Iris pigment epithelial cell (primary cell): ENCODE measurements at places on chromosomes 2 and 18.

- DNase-seq, result no peak
These were observed 91.5 kb upstream of the PARD3B start for GRCh38 chr2:204453730-204454167.

- DNase-seq, result no peak
These were observed 37.8 kb downstream of the FIGN start for GRCh38 chr2:163697846-163698637.

- no peak for DNase-seq
These were observed 4.4 kb downstream of the FBLN7 start for GRCh38 chr2:112142525-112143078.

DNA sequence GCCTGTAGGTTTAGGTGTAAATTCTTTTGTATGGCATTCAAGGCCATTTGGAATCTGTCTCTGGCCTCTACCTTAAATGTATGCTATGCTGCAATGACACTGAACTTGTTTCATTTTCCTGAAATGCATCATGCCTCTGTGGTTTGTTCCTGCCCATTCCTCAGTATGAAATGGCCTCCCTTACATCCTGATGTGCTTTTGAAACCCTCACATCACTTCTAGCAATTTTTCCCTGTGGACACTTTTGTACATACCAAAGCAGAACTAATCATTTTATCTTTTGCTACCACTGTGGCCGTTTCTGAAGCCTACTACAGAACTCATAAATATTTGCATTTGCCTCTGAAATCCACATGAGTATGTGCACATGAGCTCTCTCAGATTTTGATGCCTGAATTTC lies 557.2 kb downstream of the ERBB4 start:
- peak; percentile 3 for DNase-seq

DNA sequence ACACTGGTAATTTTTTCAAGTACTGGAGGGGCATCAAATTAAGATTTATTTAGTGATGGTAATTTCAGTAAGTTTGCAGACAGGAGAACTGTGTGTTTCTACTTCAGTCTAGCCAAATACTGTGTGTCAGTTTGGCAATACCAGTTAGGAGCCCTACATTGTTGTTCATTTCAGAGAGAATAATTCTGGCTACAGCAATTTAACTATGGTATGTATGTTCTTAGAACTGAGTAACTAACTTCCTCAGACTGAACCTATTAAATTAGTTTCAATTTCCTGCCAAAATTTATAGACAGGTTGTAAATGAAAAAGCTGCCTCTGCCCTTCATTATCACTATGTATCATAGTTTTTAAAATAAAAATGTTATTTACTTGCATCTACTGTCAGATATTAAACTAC lies 332.4 kb downstream of the PARD3B start:
- no peak for DNase-seq

GRCh38 chr2:128754246-128754724 lies 435.6 kb upstream of the HS6ST1 start:
- DNase-seq, result peak; percentile 67

- DNase-seq, result no peak
These were observed 14.9 kb upstream of the MC5R start for GRCh38 chr18:13809043-13809430.

DNA sequence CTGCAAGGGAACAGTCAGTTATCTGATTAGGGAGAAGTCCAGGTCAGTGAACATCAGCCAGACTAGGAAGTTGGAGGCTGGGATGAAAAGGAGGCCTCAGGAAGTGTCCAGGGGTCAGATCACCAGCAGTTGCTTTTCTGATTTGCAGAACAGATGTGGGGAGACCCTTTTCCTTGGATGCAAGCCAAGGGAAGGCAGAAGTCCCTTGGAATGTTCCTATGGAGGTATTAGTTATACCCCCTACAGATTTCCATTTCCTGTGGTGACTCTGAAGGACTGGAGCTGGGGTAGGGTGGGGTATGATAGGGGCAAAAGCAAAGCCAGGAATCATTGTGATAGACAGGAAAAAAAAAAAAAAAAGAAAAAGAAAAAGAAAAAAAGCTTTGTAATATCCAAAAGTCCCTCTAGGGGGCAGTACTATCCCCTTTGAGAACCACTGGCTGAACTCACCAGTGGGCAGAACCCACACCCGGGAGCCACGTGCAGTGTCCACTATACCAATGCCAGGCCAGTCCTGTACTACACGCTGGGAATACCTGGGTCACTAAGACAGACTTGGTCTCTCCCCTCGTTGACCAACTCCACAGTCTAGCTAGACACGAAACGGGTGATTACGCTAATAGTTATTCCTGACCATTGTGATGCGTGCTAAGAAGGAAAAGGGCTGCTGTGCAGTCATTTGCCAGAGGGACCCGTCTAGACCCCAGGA lies 7.4 kb downstream of the DYSF start:
- no peak for DNase-seq

DNA sequence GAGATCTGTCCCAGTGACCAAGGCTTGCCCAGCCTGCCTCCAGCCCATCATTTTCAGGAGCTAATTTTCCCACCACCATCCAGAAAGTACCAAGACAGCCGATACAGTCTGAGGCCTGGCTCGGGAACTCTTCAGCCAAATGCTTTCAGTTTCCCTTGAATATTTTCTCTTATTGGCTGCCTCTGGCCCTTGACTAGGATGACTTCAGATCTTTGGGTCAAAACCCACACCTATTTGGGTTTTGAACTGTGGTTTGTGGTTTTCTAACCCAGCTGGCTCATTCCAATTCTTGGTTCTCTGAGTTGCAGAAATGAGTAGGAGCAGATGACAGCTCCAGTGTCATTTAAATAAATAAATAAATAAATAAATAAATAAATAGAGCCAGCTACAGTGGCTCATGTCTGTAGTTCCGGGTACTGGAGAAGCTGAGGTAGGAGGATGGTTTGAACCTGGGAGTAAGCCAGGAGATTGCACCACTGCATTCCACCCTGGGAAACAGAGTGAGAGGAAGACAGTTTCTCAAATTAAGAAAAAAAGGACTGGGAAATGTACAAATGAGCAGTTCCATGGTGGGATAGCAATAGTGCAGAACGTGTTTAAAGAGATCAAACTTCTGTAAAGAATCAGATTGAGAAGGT lies 465.0 kb upstream of the SOX11 start:
- DNase-seq, result peak; percentile 31

DNA sequence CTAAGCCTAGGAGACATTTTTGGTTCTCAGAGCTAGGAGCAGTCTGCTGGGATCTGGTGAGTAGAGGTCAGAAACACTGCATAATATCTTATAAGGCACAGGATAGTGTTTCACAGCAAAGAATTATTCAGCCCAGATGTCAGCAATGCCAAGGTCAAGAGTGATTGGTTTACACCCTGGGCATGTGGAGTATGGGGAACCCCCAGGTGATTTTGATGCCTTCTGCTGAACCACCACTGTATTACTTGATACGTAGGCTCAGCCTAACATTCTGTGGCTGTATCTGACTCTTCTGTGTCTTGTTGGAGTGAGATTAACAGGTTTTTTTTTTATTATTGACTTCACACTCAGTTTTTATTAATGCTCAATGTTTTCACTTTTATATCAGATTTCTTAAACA lies 6.0 kb downstream of the DDX18 start:
- DNase-seq, result no peak

DNA sequence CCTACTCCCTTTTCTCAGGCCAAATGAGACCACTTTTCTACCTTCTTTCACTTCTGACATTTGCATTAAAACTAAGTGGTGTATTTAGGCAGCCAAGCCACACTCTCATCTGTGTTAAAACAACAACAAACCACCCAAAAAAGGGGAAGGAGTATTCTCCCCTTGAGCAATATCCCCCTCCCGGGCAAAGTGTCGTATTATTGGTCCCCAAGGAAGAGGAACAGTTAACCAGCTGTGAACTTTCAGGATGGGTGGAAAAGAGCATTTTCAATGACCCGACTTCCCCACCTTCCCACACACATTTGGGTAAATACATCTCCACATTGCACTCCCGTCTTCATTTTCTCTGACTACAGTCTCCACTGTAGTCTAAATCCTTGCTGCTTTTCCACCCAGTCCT lies 44.3 kb downstream of the FEZ2 start:
- DNase-seq, result no peak

- DNase-seq, result no peak
These were observed 2.4 kb downstream of the CWC22 start for GRCh38 chr2:180004731-180005130.

- no peak for DNase-seq
These were observed 40.8 kb downstream of the RAB10 start for GRCh38 chr2:26074676-26075075.

DNA sequence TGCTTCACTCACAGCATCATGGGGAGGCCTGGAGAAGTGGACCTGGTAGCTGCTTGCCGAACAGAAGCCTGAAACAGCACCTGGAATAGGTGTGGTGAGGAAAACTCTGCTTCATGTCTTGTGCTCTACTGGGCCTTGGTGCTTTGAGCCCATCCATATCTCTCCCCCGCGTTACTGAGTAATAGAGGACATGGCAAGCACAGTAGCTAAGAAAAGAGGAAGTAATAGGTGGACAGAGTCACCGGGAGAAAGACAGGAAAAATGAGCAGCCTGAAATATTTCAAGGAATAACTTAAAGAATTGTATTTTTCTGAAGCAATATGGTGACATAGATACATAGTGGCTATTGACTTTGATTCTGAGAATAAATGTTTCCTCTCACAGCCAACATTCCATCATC lies 14.0 kb upstream of the HNMT start:
- DNase-seq, result no peak

DNA sequence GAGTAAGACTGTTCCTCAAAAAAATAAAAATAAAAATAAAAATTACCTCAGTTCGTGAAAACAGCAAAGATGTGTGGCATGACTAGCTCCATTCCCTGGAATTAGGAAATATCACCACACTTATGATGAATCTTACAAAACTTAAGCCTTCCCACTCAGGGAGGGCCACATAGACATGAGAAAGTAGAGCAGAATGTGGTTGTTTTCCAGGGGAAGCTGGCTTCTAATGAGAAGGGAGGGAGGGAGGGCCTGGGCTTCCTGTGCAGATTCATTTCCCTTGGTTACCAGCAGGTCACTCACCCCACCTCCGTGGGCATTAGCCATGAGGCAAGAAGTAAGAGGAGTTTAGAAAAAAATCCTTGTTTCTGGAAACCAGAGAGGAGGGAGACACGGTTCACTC lies 95.9 kb upstream of the RMDN2 start:
- DNase-seq, result peak; percentile 98

GRCh38 chr2:235268535-235268934 lies 225.3 kb upstream of the AGAP1 start:
- DNase-seq, result peak; percentile 75

DNA sequence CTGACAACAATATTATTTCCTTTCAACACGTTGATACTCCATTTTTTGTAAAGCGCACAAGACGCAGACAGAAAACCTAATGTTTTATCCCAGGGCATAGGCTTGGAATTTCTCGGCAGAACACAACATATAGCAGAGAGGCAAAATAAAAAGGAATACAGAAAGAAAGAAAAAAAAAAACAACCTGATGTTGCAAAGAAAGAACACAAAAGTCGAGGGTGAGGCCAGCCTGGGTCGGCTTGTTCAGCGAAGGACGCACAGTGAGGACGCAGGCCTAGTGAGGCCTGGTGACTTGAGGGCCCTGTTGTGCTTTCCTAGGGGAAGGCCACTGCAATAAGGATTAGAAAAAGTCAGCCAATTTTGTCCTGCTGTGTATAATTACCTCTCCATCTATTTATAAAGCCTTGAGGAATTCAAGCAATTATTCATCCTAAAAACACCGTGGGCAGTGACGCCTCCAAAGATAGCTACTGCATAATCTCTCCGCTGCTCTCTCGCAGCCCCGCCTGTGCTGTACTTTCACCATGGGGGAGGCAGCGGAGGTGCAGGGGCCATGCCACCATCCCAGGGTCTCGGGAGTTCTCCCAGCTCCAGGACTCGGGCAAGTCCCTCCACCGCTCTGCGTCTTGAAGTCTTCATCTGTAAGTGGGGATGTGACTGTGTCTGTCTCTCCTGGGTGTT lies 61.9 kb upstream of the SH3RF3 start:
- DNase-seq, result no peak

DNA sequence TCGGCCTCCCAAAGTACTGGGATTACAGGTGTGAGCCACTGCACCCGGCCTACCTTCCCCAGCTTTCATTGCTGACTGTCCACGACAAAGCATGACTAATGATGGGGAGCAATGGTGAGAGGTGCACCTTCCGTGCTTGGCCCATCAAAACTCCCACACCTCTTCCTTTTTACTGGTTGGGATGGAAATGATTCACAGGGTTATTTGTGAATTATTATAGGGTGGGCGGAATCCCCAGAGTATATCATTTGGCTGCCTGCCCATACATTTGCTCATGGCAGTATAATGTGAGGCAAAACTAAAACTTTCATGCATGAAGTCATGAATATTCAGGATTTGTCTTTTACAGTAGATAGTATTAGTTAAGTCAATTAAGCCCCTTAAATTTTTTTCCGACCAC lies 334.2 kb upstream of the NETO1 start:
- peak; percentile 0 for DNase-seq

- no peak for DNase-seq
These were observed 411.0 kb upstream of the ACVR2A start for GRCh38 chr2:147433822-147434221.

GRCh38 chr2:174925046-174925784 lies 80.0 kb downstream of the CHN1 start:
- DNase-seq, result no peak

GRCh38 chr2:80592106-80592505 lies 287.6 kb upstream of the LRRTM1 start:
- DNase-seq, result no peak
